ENCODE measurements at places on chromosomes 3 and 15.

GRCh38 chr3:46946416-46946815 lies 30.1 kb downstream of the CCDC12 start:
- peak; percentile 34 for DNase-seq

GRCh38 chr15:96268442-96269204 lies 61.9 kb upstream of the NR2F2 start:
- DNase-seq, result peak; percentile 44

- no peak for DNase-seq
These were observed 55.0 kb downstream of the SETD5 start for GRCh38 chr3:9452417-9452816.

GRCh38 chr3:142857056-142857455 lies 31.8 kb downstream of the PCOLCE2 start:
- DNase-seq, result peak; percentile 45

GRCh38 chr15:58311556-58311955 lies 120.2 kb upstream of the LIPC start:
- no peak for DNase-seq

DNA sequence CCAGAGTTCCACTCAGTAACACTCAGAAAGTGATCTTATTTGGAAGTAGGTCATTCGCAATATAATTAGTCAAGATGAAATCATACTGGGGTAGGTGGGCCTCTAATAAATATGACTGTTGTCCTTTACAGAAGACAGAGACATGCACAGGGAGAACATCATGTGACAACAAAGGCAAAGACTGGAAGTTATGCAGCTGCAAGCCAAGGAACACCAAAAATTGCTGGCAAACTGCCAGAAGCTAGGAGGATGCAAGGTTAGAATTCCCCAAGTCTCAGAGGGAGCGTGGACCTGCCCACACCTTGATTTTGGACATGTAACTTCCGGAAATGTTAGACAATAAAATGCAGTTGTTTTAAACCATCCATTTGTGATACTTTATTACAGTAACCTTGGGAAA lies 471.5 kb upstream of the AGTR1 start:
- no peak for DNase-seq

GRCh38 chr3:152296971-152297370 lies 28.2 kb downstream of the MBNL1 start:
- no peak for DNase-seq

DNA sequence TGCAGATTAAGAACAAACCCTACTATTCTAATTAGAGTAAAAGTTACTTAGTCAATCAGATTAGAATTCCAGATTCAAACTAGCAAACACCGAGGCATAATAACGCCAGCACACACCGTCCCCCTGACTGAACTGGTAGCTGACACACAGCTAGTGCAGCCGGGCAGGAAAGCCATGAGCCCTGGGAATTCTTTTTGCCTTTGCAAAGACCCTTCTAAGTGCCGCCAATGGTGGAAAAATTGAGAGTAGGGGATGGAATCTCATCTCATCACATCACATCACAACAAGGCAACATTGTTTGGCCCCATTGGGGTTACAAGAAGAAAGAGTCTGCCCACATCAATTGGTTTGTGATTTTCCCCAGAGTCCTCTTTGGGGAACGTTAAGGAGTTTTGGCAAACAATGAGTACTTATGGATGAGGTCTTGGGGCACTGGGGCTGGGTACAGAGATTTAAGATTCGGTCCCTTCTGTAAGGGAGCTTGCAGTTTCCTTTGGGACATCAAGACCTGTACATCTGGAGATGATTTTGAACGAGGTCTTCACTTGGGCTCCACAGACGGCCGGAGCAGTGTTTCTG lies 120.4 kb upstream of the MEF2A start:
- no peak for DNase-seq

- no peak for DNase-seq
These were observed 17.4 kb downstream of the FYCO1 start for GRCh38 chr3:45978006-45978761.

DNA sequence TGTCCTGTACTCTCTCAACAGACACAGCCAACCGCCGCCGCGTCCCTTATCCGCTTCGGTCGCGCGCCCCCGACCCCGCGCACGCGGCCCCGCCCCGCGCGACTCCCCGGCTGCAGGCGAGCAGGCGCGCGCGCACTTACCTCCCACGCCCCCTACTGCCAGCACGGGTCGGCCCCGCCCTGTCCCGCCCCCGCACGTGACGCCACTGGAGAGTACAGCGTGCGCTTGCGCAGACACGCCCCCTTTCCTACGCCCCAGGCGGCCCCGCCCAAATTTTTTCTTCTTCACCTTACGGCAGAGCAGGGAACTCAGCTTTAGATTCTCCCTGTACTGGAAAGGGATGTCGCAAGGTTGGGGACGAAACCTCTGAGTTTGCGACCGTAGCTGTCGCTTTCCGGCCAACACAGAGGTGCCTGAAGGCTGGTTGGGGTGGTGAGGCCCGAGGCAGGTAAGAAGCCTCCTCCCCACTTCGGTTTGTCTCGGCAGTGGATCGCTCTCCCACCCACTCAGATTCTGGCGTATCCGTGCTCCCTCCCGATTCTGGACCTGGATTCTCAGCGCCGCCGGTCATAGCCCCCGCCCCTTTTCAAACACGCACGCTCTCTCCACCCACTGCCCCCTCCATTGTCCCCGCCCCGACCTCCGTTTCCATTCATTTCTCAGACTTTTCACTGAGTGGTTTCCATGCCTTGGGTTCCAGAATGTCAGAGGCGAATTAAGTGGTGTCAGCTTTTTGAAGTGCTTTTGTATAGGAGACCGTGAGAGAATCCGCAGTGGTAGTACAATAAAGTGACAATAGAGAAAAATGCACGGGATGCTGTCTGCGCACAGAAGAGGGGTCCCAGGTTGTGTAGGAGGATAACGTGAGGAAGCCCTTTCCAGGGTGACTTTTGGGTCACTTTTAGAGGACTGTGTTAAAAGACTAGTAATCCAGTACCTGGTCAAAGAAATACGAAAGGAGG lies at the start of the genes MYO9A and SENP8:
Gene MYO9A (minus strand): TSS at position 134 of the 962 bp plus-strand sequence. CDS start 71,587 bp downstream, outside the sequence.
Gene SENP8 (plus strand): TSS at position 387 of the 962 bp plus-strand sequence. CDS start 21,221 bp downstream, outside the sequence.
- DNase-seq, result peak; percentile 96

- DNase-seq, result no peak
These were observed 152.0 kb upstream of the PEX5L start for GRCh38 chr3:180188512-180189309.

GRCh38 chr15:32739522-32740063 lies 21.8 kb downstream of the GREM1 start:
- DNase-seq, result no peak

- no peak for DNase-seq
These were observed 1.8 kb downstream of the CLN6 start for GRCh38 chr15:68227643-68228142.

DNA sequence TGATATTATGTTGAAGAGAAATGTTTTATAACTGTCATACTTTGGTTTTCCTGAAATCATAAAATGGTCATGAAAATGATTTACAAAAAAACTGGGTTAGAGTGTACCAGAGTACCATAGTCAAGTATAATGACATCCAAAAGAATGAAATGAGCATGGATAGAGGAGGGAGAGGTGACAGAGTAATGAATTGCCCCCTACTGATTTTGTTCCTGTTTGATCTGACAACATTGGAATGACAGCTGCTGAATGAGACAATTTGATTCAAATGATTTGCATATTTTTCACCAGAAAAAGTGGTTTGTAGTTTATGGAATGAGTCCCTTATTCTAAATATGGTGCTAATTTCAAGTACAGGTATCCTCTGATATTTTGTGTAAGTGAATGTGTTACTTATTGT lies 271.7 kb downstream of the CNTN4 start:
- DNase-seq, result no peak

GRCh38 chr3:167287308-167287707 lies 92.8 kb downstream of the ZBBX start:
- DNase-seq, result no peak

DNA sequence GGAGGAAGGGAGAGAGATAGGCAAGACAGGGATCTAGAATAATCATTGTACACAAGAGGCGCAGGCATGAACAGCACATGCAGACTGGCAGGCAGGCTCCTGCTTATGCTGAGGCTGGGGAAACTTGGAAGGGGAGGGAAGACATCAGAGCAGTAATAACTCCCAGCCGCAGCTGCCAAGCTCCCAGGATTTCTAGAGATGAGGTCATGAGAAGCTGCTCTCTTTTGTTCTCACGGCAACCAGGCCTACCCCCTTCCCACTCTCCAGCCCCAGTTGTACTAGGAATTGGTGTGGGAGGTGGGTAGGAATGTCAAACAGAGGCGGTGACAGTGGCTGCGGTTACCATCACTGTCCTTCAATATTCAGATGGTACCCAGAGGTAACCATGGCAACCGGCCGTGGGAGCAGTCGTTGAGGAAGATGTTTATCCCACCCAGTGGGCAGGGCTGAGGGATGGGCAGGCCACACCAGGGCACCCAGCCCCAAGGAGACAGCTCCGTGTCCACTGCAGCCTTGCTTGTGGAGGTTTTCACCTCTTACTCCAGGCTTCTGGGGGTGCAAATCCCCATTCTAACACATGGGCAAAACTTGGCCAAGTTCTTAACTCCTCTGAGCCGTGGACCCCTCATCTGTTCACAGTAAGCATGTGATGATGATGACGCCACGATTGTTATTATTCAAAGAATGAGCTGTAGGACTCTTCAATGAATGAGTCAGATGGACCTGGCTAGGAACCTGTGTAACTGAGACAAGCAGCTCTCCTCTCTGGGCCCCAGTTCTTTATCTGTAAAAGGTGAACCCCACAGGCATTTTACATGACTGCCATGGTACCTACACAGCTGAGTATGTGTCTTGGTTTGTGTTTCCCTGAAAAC lies 360.8 kb upstream of the PROK2 start:
- no peak for DNase-seq
